ENCODE measurements at places on chromosomes 1 and 21.

GRCh38 chr1:9996624-9997582, at the start of gene RBP7:
TSS of gene RBP7 (plus strand) at chr1:9997228. CDS start at chr1:9997259, 31 bp downstream.
- no peak for DNase-seq

- no peak for DNase-seq
These were observed 44.6 kb upstream of the SIM2 start for GRCh38 chr21:36654324-36654723.

- no peak for DNase-seq
These were observed 1037.2 kb downstream of the ADGRL2 start for GRCh38 chr1:82837766-82838465.

GRCh38 chr1:216927633-216928032, 204.4 kb upstream of the ESRRG start:
- DNase-seq = no peak

- DNase-seq = no peak
These were observed 67.1 kb downstream of the FAAP20 start for GRCh38 chr1:2127187-2128145.

DNA sequence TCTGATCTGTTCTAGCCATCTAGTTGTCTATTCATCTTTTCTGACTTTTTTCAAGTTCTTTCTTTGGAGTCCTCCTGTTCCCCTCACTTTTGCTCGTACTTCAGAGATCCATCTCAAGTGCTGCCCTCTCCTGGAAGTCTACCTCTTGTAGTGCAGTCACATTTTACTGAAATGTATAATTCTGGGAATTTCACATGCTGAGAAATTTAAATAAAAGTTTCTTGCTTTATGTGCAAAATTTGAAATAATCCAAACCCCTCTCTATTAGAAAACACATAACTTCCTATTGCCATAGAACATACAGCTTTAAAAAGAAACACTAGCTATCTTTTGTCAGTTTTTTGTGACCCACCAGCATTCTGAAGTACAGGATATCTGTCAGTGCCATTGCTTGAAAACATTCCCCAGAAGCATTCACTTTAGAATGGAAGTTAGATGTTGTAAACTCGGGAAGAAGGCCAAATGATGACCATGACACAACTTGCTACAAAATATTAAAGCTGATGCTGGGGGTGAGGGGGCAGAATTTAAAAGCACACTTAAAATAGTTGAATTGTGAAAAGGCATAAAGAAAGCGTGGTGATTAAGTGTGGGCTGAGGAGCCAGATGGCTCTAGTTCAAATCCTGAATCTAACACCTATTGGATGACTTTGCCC, 22.0 kb downstream of the RLF start:
- DNase-seq = peak; percentile 48

DNA sequence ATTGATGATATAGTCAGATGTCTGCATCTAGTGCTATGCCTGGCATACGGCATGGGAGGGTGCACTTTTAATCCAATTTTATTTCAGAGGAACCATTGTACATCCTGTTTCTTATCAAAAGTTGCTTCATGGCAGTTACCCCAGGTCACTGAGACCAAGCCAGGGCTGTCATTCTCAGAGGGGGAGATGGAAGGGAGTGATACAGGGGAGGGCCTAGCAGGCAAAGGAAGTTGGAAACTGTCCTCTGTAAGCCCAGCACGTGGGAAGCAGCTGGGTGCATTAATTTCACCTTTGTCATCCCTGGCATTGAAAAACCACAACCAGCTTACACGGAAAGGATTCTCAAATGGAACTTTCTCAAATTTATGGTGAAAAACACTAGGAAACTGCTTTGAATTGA, 458.7 kb upstream of the ADAMTS5 start:
- DNase-seq = no peak

GRCh38 chr1:76433526-76433925, 359.0 kb downstream of the ST6GALNAC3 start:
- no peak for DNase-seq

- DNase-seq = no peak
These were observed 9.2 kb upstream of the EPHA2 start for GRCh38 chr1:16165073-16165364.

DNA sequence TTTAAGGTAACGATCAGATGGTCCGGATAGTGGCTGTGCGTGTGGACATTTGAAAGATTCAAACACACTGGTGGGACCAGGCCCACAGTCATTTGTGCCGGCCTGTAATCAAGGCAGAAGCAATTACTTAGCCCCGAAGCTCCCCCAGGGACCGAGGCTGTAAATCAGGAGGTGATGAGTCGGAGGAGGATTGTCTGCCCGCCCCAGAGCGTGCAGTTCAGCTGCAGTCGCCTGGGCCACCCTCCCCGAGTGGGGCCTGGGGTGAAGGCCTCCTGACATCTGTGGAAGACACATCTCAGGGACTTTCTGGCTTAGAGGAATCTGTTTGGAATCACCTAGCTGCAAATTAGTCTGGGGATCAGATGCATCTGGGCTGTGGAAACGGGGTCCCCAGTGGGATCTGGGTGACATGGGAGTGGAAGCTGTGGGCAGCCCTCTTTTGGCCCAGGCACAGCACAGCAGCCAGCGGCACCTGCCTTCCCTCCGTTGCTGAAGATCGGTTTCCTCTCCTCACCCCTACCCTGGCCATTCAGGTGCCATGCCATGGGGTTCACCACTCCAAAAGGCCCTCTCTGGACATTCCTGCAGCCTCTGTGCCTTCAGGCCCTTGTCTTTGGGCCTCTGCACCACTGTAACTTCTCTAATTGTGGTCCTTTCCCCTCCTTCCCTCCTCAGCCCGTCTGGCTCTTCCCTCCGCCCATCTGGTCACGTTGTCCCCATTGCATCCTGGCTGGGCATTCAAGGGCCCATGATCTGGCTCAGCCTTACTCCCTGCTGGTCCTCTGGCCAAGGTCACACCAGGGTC, 25.7 kb downstream of the LHX4 start:
- no peak for DNase-seq

DNA sequence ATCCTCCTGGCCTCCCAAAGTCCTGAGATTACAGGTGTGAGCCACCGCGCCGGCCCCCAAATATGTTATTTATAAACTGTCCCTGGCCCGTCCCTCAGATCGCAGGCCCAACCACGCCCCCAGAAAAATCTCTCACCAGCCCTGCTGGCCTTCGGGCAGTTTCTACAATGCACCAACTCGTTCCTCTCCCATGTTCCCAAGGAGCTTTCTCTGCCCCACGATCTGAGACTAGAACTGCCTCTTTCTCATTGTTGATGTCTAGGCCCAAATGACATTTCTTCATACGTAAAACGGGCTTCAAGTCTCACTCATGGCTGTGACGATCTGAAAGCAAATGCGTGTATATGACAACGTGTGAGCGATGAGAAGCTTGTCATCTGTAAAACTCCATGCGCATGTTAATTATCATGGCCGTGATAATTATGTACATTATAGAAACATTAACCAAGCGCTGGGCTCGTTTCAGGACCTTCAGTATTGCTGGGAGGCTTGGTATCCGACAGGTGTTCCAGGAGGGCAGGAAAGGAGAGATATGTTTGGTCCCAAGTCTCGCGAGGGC, 748 bp upstream of the NIPAL3 start:
- DNase-seq = no peak

- no peak for DNase-seq
These were observed 12.6 kb downstream of the METTL13 start for GRCh38 chr1:171794085-171794484.

GRCh38 chr21:26406526-26406925, 166.6 kb downstream of the CYYR1 start:
- no peak for DNase-seq

DNA sequence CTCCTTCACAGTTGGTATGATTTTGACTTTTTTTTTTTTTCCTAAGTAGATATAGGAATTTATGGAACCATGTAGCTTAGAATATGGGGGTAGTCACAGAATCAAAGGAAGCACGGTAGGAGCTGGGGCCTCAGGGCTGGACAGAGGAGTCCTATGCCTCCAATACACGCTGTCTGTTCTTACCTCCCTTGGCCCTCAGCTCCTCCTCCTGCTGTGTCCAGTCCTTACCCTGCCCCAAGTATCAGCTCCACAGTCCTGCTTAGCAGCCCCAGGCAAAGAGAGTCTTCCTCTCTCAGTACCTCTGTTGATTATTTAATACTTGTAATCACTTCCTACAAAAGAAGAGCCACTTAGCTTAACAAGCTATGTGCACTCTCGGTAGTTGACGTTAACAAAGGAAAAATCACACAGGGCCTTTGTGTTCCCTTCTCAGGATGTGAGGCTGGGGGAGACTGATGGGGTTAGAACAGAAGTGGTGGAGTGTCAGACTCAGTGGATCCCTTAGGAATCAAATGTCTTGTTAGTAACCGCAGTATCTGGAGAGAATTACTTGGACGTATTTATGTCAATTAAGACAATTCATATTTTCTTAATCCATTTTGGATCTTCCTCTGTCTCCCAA, 292.3 kb downstream of the HHAT start:
- DNase-seq = no peak

DNA sequence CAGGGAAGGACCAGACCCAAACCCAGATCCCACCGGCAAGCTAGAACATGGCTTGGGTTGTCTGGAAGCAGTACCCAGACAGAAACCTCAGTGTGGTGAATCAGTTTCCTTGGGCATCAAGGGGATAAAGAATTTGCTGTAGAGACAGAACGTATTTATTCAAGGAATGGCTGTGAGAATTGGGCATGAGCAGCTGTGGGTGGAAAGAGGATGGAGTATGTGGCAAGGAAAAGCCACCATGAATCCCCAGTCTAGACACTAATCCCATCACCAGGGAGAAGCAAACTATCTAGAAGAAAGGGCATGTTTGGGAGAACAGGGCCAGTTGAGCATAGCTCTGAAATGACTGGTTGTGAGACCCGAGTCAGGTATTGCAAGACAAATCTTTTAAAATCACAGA, 109.2 kb downstream of the TOMM20 start:
- DNase-seq = no peak

- DNase-seq = no peak
These were observed 154.1 kb upstream of the ETV3 start for GRCh38 chr1:157292302-157292701.

- no peak for DNase-seq
These were observed 310.2 kb downstream of the MRPL39 start for GRCh38 chr21:25297117-25297516.
